ENCODE measurements at places on chromosomes 3 and 15.

DNA sequence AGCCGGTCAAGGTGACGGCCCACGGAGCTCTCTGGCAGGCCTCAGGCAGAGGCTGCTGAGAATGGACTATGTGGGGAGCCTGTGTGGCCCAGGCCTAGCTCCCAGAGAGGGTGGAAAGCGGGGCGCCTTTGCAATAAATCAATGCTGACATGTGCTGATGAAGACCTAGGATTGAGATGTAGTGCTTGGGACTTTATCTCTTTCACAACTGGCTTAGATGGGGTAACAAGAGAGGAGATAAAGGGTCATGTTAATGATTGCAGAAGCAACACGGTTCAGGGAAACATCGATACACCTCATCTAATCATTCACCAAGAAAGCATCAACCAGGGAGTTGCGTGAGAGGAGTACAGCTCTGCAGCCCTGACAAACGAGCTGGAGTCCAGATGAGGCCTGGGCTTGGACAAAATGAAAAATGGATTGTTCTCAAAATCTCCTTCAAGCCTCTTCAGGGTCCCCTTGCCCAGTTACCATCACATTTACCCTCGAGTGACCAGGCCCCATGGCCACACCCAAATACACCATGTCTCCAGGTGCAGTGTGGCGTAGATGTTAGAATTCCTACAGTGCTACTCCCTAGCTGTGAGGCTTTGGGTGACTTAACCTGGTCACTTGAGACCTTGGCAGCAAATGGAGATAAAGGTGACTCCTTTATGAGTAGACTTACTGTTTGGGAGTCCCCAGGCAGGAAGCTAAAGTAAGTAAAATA, 146.4 kb upstream of the LIPC start:
- no peak for DNase-seq

- DNase-seq, result no peak
Observed at GRCh38 chr3:187264911-187265310, 26.6 kb downstream of the MASP1 start.

- peak; percentile 81 for DNase-seq
Observed at GRCh38 chr3:32780735-32781210, 37.0 kb upstream of the TRIM71 start.

GRCh38 chr3:25938566-25939325, 148.9 kb downstream of the OXSM start:
- no peak for DNase-seq

GRCh38 chr3:197149-197827, 725 bp downstream of the CHL1 start:
- peak; percentile 46 for DNase-seq

DNA sequence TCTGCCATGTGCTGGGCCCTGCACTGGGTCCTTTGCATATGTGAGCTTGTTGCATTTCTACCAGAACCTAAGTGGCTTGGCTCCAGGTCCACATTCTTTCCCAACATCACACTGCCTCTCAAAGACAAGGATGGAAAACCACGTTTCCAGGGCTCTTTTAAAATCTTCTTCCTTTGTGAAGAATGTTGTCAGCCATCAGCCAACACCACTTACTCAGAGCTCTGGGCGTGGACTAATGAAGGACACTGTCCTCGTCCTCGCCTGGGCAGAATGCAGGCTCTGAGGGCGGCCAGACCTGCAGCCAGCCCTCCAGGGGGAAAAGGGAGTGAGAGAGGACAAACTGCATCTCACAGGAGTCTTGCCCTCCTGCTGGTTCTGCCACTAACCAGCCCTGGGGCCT, 49.7 kb downstream of the MAGEF1 start:
- no peak for DNase-seq

DNA sequence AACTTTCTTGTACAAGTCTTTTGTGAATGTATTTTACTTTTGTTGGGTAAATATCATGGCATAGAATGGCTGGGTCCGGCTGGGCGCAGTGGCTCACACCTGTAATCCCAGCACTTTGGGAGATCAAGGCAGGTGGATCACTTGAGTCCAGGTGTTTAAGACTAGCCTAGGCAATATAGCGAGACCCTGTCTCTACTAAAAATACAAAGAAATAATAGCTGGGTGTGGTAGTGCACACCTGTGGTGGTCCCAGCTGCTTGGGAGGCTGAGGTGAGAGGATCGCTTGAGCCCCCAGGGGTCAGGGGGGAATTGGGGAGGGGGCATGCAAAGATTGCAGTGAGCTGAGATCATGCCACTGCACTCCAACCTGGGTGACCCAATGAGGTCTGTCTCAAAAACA, 52.9 kb downstream of the ANP32A start:
- no peak for DNase-seq

DNA sequence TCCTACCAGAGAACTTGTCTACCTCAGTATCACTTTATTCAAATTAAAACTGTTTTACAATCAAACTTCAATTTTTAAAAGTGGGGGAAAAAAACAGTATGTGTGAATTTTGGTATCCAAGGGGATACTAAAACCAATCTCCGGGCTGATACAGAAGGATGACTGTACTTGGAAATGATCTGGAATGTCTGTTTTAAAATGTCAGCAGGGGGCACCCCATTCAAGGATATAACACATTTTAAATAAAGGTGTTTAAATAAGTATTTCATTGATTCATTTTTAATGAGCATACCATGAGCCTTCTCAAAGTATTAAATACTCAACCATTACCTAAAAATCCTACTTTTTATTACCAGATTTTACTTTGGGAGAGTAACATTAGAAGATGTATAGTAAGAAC, 67.9 kb downstream of the ULK4 start:
- DNase-seq, result peak; percentile 47

DNA sequence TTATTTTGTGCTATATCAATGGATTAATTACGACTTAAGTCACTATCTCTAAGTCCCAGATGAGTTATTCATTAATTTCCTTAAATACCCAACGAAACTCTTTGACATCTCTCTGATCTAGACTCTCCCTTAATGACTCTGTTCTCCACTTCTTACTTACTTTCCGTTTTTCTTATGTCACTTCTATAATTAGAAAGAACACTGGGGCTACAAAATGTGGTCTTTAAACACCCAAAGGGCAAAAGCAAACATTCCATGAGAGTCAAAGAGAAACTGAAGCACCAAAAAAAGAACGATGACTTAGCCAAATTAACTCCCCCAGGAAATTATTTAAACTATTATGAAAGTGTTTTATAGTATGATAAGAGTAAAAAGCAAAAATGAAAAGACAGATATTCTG, 166.4 kb upstream of the UBE2E2 start:
- DNase-seq, result no peak

GRCh38 chr3:25287291-25287884, 140.7 kb upstream of the RARB start:
- no peak for DNase-seq

- DNase-seq, result no peak
Observed at GRCh38 chr3:8976540-8977182, 13.4 kb upstream of the RAD18 start.

GRCh38 chr15:81071120-81071519, 63.0 kb upstream of the CFAP161 start:
- DNase-seq, result no peak

GRCh38 chr15:65331811-65332210, 27.3 kb downstream of the RNU5B-1 start:
- no peak for DNase-seq

DNA sequence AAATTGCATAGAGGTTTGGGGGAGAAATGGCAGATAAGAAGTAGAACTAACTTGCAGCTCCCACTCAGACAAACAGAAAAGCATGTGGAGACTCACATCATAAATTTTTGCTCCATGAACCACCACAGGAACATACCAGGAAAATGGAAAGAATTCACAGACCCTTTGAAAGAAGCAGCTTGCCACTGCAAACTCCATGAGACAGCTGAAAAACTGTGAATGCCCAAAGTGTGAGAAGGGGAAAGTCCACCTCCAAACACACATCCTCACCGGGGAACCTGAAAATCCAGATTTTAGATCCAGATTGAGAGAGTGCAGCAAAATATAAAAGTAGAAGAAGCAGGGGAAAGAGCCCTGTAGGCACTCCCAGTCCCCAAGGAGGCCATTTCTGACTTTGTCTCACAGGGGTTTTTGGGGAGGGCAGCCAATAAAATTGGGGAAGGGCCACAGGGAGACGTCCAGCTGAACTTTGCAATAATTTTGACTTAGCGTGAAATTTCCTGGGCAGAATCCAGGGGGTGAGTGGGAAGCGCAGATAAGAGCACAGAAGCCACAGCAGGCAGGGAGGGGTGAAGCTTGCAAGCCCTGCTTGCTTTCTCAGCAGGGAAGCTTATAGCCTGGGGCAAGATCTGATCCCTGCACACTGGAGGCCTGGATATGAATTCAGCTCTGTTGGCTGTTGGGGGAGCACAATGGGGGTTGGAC, 183.4 kb upstream of the UBE2E2 start:
- DNase-seq, result no peak

DNA sequence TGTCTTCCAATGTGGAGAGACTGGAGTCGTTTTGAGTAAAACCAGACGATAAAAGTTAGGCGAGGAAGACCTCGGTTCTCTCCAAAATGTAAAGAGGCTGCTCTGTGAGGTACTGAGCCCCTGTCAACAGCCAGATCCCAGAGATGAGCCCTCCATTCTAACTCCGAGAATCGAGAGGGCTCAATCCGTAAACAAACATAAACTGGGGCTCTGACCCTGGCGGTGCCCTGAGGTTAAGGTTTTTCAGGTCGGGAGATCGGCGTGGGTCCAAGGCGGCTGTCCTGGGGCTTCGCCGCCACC, 417 bp downstream of the TBCCD1 start:
- no peak for DNase-seq

DNA sequence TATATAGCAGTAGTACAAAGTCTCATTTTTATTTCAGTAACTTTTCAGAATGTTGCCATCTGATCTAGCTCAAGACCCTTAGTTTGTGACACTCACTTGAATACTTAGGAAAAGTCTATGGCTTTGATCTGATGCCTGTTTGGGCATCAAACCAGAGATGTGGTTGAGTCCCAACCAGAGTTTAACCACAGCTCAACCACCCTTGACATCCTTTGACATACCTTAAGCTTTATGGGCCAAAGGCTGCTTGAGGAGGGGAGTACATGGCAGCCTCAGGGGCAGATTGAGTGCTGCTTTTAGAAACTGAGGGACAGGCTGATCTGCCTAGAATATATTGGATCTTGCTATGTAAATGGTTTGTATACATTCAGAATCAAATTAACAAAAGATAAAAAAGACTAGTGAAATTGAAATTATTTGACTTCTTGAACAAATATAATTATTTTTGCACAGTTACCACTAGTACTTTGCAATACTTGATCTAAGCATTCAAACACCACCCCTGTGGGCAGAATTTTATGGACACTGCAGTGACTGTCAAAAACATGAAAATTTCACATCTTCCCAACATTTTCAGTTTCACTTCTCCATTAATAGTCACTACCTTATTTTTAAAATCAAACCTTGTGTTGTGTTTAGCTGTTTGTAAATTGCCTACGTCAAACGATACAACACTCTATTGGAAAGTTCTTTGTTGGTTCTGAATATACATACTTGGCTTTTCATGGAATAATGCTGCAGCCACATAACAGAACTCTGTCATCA, 199.8 kb downstream of the UBE2E2 start:
- DNase-seq, result no peak

GRCh38 chr15:94478763-94479162, 247.4 kb downstream of the MCTP2 start:
- no peak for DNase-seq

DNA sequence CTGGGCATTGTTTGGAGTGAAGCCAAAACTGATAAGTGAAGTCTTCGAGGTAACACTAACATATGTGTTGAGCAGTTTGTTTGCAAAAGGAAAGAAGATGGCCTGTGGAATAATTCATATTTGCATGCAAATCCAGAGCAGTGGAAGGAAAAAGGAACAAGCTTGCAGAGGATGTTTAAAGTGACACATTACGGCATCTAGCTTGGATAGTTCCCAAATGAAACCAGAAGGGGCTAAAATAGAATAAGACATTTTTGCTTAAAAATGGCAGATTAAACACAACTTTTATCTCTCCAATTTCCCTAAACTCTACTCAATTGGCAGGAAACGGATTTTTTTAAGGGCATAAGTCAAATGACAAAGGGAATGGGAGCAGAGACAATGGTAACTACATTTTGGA, 25.4 kb upstream of the RYK start:
- DNase-seq, result no peak

DNA sequence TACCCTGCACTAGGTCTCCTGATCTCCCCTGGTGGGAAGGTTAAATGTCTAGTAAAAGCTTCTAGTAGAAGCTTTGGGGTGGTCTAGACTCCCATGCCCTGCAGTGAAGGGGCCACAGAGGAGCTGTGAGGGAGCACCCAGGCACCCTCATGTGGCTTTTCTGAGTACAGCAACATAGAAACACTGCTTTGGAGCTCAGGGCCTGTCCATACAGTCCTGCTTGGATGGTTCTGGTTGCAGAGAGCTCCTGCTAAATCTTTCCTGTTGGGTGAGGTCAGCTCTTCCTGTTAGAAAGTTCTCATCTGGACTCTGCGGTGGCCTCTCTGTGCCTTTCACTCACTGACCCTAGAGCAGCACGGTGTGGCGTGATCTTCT, 47.8 kb downstream of the GPD1L start:
- peak; percentile 48 for DNase-seq

DNA sequence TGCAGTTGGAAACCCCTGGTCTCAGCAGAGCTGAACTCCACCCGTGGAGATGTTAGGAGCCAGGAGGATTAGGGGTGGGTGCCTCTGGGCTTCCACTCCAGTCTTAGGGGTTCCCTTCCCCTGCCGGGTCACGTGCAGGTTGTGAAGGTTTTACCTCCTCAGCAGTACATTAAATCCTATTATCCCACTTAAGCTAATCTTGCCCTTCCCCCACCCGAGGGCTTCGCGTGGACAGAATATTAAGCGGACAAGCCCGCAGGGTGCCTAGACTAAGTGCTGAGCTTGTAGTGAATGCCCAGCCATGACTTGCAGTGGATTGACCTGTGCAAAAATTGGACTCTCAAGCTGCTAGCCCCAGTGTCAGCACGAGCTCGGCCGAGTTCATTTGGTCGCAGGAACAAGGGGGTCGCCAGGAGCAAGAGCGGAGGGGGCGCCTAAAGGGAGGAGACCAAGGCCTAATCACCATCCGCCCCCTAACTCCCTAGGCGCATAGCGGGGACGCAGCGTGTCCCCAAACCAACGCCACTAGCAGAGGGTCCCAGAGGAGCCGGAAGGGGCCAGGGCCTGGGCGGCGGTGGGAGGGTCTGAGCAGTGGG, 498 bp upstream of the SEMA4B start:
- DNase-seq, result peak; percentile 53

GRCh38 chr15:82852941-82853561, 43.6 kb downstream of the WHAMM start:
- DNase-seq, result no peak

- no peak for DNase-seq
Observed at GRCh38 chr3:17913359-17913758, 170.9 kb upstream of the TBC1D5 start.

DNA sequence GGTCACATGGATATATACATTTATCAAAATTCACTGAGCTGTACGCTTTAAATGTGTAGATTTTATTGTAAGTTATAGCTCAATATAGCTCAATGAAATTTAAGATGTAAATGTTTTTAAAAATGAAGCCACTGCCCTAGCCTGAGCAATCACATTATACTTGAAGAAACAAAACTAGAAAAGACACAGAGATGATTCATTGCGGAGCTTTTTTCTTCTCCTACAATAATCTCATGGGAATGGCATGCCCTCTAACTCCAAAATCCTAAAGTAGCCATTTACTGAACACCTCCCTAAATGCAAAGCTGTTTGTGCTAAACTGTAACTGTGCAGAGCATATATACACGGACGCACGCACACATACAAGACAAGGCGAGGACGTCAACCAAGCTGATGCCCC, 84.2 kb downstream of the MYO9A start:
- DNase-seq, result no peak
